ENCODE measurements at places on chromosomes 1 and 21.

- peak; percentile 73 for DNase-seq
Observed at GRCh38 chr1:85109475-85109874, 61.2 kb upstream of the MCOLN3 start.

DNA sequence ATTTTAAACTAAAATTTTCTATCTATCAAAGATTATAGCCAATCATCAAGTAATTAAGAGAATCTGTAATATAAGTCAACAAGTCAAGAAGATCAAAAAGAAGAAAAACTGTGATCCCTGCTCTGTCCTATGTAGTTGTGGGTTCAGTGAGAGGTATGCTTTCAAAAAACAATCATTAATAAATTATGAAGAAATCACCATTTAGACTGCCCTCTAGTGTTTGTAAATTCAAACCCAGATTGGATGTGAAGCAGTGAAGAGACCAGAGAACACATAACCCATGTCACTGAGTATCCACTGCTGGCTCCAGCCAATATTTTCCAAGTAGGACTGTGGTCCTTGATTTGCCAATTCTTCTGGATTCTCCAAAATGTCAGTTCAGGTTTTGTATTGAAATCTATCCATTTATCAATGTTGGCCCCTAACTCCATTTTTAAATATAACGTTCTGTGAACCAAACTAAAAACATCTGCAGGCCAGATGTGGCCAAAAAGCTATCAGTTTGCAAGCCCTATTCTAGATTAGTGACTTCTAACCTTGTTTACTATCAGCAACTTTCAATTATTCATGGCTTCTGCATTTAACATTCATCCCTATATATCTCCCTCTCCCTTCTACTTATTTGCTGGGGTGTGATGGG, 467.5 kb upstream of the CXADR start:
- peak; percentile 58 for DNase-seq

- no peak for DNase-seq
Observed at GRCh38 chr1:219988387-219988786, 57.9 kb downstream of the EPRS1 start.

DNA sequence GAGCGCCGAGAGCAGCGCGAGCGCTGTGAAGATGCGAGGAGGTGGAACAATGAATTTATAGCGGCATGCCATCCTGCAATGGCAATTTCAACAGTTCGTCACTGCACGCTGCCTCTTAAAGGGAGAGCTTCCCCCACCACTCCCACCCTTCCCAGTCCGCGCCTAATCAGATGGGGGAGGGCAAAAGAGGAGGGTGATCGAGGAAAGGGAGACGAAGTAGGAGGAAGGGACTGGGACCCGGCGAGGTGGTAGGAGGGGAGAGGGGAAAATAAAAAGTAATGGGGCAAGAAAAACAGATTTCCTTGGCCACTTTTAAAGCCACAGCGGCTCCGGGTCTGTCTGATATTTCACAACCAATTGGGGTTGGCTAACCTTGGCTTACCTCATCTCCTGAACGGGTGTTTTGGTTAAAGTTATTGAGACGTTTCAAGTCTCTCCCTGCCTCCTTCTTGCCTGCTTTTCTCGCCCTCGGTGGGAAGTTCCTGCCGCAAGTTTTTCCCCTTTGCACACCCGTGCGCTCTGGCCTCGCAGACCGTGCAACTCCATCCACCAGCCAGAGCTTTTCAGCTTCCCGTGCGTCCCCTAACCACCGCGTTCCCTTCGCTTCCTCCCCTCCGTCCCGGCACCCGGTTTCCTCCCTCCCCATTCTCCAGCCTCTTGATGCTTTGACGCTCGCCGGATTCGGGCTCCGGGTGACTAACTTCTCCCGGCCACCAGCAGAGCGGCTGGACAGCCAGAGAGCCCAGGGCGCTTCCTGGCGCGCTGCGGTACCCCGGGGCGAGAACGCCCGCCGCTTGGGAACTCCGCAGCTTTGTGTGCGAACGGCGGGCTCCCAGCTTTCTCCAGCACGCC, at the start of gene ADAMTS5:
TSS of gene ADAMTS5 (minus strand) at position 27 of the 852 bp plus-strand sequence. CDS start 697 bp downstream, outside the sequence.
- DNase-seq, result peak; percentile 81

GRCh38 chr1:182888736-182889531, 49.8 kb downstream of the DHX9 start:
- DNase-seq, result peak; percentile 46

DNA sequence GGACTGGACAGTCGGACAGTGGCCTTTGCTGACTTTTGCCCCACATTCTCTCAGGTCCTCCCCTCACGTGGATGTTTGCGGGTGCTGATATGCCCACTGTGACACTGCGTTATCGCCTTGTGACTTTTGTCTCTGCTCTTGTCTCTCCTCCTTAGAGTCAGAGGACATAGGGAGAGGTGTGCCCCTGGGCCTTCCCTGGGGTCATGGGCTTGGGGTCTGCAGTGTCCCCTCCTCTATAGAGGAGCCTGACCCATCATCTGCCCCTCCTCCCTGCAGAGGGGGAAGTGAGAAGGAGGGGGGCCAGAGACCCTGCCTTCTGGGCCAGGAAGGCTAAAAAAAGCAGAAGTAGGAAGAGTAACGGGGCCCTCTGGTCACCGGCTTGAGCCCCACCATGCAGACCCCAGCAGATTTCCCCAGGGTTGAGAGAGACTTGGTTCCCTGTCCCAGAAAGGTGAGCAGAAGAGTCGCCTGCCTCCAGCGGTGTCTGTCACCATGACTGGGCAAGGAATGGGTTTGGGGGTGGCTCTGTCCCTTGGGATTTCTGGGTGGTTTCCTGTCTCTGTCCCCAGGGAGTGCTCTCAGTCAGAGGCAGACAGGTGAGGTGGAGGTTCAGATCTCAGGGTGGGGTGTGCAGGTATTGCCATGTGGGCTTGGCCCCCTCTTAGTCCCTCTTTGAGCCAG, 13.3 kb downstream of the RPS6KA1 start:
- DNase-seq, result no peak

Measured in cardiac fibroblast (primary cell).